ENCODE measurements at places on chromosomes 13 and 19. TPM values are rescaled to one million over a fixed set of nuclear protein-coding genes. Genes with fewer than 3 reads are reported as not detected.

FAM216B gene
- not detected for total RNA-seq

NLRP9 gene
- total RNA-seq: not detected

LACC1 gene
- total RNA-seq: 0.95 TPM

KL gene
- total RNA-seq: not detected

SLC25A15 gene
- total RNA-seq: 2.1 TPM

CDC34 gene
- total RNA-seq: 43.4 TPM

DLL3 gene
- not detected for total RNA-seq

PDCD5 gene
- total RNA-seq: 30.0 TPM

ZNF627 gene
- 12.7 TPM for total RNA-seq

ZNF799 gene
- total RNA-seq: 1.1 TPM

RGS9BP gene
- total RNA-seq: 0.14 TPM

FUT1 gene
- total RNA-seq: not detected

TFDP1 gene
- total RNA-seq: 20.0 TPM

FXYD1 gene
- total RNA-seq: 2.4 TPM

CLEC4G gene
- not detected for total RNA-seq

PRKCG gene
- 1.5 TPM for total RNA-seq

All from CD4-positive, alpha-beta T cell (primary cell).